Aortic smooth muscle cell (primary cell): ENCODE measurements at places on chromosomes 16 and 17. TPM values are rescaled to one million over a fixed set of nuclear protein-coding genes. Genes with fewer than 3 reads are reported as not detected.

The PYDC1 gene
- not detected in 2 replicates for total RNA-seq

The MT1A gene
- 0.44 TPM in 1 of 2 replicates, not detected in the other for total RNA-seq

The IL17C gene
- total RNA-seq, result not detected in 2 replicates

The ACBD4 gene
- 7.1 and 8.1 TPM in 2 replicates for total RNA-seq

The CSHL1 gene
- total RNA-seq, result not detected in 2 replicates

The TNFRSF12A gene
- 265 and 335 TPM in 2 replicates for total RNA-seq

The C1QTNF8 gene
- total RNA-seq, result 0.06 and 0.13 TPM in 2 replicates
